Right cardiac atrium (tissue), 5 donors: ENCODE measurements at places on chromosomes 4 and X. TPM values are rescaled to one million over a fixed set of nuclear protein-coding genes. Genes with fewer than 3 reads are reported as not detected.

- DNase-seq: no peak
Observed at GRCh38 chr4:69748173-69748572, 12.2 kb downstream of the SULT1B1 start.

DNA sequence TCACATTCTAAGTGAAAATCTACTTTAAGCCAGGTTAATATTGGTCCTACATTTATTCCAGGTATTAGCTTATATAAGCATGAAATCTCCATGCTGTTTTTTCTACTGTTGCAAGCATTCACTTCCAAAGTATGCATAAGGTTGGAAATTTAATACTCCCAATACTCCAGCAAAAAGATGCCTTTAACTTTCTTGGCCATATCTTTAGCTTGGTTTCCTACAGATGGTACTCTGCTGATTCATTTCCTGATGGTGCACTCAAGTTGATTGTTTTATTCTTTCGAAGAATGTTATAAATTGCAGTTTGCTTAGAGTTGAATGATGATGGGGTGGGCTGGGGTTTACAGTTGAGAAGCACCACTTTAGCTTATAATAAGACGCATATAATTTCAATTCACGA lies 330.2 kb downstream of the PTTG2 start:
- DNase-seq: no peak

- no peak for DNase-seq
Observed at GRCh38 chr4:87054900-87055299, 120.1 kb downstream of the AFF1 start.

DNA sequence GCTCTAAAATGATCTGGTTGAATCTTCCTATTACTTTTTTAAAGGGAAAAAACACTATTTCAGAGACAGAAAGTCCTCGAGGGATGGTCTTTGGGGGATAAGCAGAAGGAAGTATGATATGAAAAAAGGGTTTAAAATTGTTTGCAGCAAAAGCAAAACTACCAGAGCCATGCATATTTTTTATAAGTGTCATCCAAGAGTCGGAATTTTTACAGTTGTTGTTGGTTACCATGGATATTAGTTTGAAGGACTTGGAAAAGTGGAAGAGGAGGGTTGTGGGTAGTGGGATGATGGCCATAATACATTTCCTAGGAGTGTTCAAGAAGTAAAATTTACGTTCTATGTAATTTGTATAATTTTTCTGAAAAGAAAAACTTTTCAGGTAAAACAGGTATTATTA lies 134.4 kb downstream of the PCDH7 start:
- DNase-seq: no peak

- DNase-seq: peak; percentile 20
Observed at GRCh38 chr4:116925900-116926457, 159.4 kb downstream of the TRAM1L1 start.

DNA sequence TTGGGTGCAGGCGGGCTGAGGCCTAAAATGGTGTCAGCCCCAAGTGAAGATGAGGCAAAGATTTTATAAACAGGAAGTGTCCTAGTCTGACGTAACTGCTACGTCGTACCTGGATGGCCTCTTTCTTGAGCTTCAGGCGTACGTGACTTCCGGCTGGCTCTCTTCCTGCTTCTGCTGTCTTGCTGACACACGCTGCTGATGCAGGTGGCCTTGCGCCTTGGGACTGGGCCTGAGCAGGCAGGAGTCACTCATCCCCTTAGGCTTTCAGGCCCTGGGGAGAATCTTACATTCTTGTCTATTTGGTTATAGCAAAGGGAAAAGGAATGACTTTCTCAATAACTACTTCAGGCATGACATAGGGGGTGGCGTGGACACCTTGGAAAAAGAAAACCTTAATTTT lies 20.1 kb upstream of the ABRAXAS1 start:
- DNase-seq: no peak

DNA sequence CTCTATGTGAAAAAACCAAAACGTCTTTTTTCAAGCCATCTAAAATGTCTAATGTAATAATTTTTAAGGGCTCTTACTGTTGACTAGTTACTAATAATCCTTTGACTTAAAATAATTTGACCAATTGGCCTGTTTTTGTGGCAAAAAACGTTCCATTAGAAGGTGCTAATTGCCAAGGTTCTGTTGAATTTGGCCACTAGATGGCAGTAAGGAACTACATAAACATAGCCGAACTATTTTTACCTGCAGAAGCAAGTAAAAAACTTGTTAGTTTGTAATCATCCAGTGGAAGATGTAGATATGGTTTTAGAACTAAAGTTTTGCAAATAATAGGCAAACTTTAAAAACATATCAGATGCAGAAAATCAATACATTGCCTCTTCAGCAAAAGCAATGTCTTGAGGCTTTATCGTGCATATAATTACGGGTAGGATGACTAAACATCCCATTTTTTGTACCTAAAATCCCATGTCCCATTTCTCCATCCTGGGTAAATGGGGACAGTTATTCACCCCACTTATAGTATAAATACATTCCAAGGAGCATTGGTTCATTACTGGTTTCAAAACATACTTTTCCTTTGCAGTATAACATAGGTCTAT lies 57.6 kb downstream of the PROM1 start:
- DNase-seq: no peak

GRCh38 chr4:151415978-151416377 lies 7.0 kb downstream of the FHIP1A start:
- DNase-seq: no peak

DNA sequence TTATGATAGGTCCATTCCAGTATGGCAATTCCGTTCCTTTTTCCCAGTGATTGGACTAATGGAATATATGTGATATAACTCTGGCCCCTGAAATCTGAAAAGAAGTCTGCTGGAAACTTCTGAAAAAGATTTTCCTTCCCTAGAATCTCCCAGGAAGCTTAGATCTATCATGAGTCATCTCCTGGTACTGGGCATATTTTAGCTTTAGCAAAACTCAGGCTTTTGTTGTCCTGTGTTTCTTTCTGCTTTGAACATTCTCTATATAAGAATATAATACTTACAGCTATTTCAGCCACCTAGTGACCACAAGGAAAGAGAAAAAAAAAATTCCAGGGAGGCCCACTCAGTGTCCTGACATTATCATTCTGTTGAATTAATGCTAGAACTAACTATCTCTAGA lies 597.2 kb upstream of the GRIA3 start:
- DNase-seq: no peak

DNA sequence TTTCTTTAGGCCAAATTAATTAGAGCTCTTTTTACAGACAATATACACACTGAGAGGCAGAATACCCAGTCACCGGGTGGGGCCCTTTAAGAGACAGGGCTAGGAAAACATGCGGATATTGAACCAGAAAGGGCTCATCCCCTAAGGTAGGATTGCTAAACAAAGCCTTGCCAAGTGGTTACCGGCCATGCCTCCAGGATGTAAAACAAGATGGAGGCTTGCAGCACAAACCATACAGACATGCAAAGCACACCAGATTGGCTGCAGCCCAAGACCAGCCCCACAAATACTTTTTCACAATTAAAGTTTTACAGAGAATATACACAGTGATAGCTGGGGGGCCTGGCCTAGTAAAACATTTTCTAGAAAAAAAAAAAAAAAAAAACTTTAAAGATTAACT lies 210.0 kb downstream of the KLHL4 start:
- DNase-seq: no peak

DNA sequence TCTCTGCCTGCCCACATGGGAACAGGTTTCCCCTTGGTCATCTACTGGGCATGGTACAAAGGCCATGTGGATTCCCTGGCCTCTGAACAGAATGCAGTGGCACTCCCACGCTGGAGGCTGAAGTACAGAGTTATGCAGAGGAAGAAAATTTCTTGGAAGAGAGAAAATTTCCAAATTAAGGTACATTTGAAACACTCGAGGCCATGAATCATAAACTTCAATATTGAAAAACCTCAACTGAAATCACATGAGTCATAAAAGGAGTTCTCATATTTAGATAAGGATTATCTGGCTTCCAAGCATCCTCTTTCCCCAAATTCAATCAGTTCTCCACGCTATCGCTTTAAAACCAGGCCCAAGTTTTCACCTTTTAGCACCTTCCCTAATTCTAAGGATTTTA lies 28.1 kb upstream of the TXK start:
- no peak for DNase-seq

DNA sequence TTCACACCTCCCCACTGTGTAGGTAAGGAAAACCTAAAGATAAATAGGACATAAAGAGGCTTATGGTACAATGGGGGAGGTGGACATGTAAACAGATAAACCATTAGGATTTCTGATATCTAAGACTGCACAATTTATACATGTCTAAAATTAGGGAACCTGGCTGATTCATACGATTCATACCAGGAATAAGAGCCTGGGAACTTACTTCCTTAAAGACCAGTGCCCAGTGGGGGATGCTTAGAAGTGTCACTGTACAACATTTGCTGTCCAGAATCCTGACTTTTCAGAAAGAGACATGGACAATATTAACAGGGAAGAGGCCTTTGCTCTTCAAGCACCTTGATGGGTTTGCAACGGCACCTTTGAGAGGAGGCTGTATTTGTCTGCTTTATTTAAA lies 116.8 kb upstream of the KIT start:
- DNase-seq: no peak

DNA sequence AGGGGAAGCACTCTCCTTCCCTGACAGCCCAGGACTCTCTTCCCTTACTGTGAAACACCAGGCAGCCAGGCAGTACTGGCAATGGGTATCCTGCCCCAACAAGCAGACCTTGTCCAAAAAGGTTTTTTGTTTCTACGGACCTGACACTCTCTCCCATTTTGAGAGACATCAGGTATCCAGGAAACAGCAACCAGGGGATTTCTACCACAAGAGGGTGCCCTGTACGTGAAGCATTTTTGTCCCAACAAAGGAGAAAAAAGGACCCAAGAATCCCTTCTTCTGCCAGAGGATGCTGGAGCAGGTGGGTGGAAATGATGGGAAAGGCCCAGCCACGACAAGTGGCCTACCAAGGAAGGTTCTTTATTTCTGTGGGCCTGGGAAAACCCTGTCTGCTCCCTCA lies 65.7 kb upstream of the FGF13 start:
- DNase-seq: no peak

DNA sequence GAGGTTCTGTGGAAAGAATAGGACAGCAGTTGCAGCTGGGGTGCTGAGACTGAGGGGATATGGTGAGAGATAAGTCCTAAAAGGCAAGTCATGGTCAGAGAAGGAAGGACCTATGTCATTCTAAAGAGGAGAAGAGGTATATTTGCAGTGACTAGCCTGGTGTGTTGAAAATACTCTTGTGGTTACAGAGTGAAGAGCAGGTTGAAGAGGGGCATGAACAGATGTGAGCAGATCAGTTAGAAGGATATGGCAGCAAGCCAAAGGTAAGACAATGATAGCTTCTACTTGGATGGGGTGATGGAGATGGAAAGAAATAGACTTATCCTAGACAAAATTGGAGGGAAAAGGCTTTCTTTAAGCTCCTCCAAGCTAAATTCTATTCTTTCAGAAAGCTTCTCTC lies 469.8 kb upstream of the CPEB2 start:
- no peak for DNase-seq

DNA sequence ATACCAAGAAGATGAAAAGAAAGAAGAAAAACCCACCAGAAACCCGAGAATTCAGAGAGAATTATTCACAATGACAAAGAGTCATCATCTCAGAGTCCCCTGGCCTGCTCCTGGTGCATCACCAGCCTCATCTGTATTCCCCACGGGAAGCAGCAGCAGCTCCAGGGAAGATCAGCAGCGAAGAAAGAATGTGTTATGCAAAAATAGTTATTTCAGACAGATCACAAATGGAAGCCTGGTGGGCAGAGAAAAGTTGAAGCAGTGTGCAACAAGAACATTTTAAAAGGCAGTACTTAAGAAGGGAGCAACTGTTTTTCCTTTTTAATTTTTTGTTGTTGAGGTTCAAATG lies 189.2 kb downstream of the PPP3CA start:
- no peak for DNase-seq

GRCh38 chr4:96775501-96775900 lies 935.6 kb downstream of the PDHA2 start:
- DNase-seq: no peak

- no peak for DNase-seq
Observed at GRCh38 chrX:23509256-23509655, 158.0 kb upstream of the PRDX4 start.

GRCh38 chr4:18749391-18749790 lies 727.8 kb upstream of the LCORL start:
- no peak for DNase-seq

- no peak for DNase-seq
Observed at GRCh38 chr4:169061386-169061785, 51.3 kb upstream of the CBR4 start.

DNA sequence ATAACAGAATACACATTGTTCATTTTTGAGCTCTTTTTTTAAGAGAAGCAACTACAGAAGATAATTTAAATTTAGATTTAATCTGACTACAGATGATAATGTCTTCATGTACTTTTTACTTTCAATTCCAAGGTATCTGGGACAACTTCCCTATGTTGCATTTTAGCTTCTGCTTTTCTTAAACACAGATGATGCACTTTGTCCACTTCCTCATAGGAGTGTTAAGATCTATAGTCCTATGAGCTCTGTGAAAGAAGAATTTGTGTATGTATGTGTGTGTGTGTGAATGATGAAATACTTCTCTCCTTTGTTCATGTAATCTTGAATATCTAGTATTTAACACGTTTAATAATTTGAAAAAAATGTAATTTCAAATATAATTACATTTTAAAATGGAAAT lies 5.3 kb upstream of the FHIP1A start:
- no peak for DNase-seq

DNA sequence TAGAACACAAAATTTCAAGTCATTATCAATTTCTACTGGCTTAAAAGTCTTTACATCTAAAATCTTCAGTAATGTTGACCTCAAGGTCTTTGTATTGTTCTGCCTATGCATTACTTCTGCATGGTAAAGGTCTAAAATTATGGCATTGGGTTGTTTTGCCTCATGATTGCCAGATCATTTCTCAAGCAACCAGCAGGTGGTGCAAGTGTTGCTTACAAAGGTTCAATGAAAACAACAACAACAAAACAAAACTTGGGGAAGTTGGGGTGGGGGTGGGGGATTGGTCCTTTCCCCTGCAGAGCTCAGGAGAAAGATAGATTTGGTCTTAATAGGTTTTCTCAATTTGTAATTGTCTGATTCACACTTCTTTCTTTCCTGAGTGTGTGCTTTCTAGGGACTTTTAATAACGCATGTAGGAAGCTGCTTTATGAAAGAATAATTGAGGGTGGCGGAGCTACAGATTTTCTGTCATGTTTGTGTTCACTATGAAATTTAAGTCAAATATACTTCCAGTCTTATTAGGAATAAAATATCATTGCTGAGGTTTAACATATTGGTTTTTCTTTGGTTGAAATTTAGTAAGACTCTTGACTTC lies 145.1 kb downstream of the COL4A5 start:
- no peak for DNase-seq

GRCh38 chr4:123699880-123700771 lies 303.5 kb downstream of the SPRY1 start:
- peak; percentile 22 for DNase-seq

- peak; percentile 56 for DNase-seq
Observed at GRCh38 chr4:25861951-25862410, 807 bp downstream of the SEL1L3 start.

Gene MAP7D2
- 0.64 TPM for total RNA-seq

Gene SYTL4
- 6.7 TPM for total RNA-seq

Gene ADRA2C
- 3.7 TPM for total RNA-seq

Gene PDGFRA
- total RNA-seq: 76.7 TPM

Gene BCOR
- 30.1 TPM for total RNA-seq

Gene KLB
- total RNA-seq: 0.06 TPM

Gene DDIT4L
- total RNA-seq: 2.7 TPM

Gene CACNA1F
- 0.20 TPM for total RNA-seq
